ENCODE measurements at places on chromosomes 5 and 9.

- DNase-seq, result no peak
Observed at GRCh38 chr5:31581498-31582099, 49.5 kb downstream of the C5orf22 start.

GRCh38 chr9:81669041-81669651 lies 20.2 kb downstream of the TLE1 start:
- DNase-seq, result no peak

GRCh38 chr5:932628-933250 lies 40.1 kb downstream of the TRIP13 start:
- DNase-seq, result peak; percentile 91

DNA sequence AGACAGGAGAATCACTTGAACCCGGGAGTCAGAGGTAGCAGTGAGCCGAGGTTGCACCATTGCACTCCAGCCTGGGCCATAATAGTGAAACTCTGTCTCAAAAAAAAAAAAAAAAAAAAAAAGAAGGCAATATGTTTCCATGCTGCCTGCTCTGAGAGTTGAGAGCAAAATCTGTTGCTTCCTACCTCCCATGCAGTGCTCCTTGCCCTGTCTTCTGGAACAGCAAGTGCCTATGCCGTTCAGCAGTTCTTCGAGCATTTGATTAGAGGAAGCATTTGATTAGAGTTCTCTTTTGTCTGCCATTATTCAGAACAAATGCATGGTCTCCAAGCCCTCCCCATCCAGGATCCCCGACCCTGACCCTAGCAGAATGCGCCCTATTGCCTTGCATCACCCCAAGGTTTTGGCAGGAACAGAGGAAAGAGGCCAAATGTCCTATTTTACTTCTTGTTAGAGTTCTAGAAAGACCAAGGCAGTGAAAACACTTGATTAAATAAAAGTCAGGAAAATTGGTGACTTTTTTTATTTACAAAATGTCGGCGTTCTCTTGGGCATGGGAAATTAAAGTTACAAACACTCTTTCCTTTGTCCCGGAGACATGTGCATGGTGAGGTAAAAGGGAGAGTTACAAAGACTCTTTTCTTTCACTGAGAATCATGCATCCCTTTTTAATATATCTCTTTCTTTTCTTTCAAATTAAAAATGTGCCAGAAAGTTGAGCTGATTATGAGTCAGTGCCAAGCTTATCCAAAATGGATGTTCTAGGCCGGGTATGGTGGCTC lies 27.8 kb upstream of the FSD1L start:
- DNase-seq, result no peak

DNA sequence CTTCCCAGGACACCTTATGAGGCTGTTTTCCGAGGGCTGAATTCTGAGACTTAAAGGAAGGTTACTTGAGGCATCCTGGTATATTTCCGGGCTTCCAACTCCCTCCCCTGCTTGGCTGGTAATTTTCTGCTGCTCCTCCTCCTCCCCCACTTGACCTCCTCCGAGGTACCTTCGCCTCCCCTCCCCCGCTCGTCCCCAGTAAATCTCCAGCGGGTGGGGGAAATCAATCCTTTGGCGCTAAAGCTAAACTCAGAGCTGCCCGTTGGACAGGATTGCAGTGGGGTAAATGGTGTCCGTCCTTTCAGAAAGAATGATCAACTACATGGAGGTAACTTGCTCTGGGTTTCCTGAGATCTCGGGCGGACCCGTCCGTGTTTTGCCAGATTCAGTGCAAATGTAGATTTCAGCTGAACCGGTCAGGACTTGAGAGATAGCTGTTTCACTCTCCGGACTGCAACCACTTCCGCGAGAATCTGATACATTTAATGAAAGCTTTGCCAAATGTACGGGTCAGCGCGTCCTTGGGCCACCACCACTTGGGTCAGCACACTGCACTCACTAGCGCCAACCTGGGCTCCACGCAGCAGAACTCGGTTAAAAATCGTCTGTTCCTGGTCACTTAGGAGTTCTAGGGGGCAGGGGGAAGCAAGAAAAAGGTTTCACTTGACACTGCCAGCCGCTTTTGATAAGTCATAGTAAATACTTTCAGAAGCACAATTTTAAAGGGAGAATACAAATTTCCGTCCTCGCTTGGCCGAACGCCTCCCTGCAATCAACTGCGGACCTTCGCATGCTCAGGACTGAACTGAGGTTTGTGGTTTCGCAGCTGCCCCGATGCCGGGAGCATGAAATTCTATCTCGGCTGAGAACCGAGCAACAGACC lies 4.6 kb upstream of the ISL1 start:
- no peak for DNase-seq

DNA sequence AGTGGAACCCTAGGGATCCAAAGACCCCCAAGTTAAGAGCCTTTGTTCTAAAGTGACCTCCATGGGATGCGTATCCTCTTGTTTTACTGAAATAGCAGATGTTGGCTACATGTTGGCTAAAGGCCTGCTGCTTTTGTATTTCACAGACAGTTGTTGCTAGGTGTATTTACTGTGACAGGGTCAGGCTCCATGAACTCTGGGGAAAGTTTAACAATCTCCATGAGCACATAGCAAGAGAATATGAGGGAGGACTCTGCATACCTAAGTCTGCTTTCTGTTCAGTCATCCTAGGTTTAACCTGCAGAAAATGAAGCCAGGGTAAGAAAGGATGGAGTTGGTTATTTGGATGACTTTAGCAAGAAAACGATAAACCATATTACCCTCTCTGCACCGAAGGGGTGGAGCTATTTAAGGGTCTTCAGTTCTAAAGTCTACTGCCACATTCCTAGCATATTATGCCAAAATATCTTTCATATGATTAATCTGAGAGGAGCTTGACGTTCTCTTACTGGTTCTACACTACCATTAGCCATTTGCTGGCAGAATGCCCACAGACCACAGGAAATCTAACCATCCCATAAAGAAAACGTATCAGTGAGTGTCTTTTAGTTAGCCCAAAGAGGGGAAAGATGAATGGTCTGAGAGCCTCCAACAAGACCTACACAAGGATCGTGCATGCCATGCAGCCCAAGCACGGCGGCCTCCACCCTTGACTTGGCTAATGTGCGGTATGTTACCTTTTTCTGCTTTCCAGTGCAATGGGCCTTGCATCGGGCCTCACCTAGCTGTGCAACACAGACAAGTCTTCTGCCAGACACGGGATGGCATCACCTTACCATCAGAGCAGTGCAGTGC lies 127.8 kb downstream of the SAXO1 start:
- DNase-seq, result no peak
